ENCODE measurements at places on chromosomes 2 and 18. TPM values are rescaled to one million over a fixed set of nuclear protein-coding genes. Genes with fewer than 3 reads are reported as not detected.

The RAB6D gene
- total RNA-seq = 0.21 TPM

The C2orf78 gene
- total RNA-seq = not detected

The MATN3 gene
- total RNA-seq = 1.1 TPM

The ASAP2 gene
- 34.8 TPM for total RNA-seq

The TLX2 gene
- total RNA-seq = 0.63 TPM

Measured in urinary bladder (tissue), 4 donors.